ENCODE measurements at places on chromosomes 2 and 18. TPM values are rescaled to one million over a fixed set of nuclear protein-coding genes. Genes with fewer than 3 reads are reported as not detected.

- no peaks in the 10 kb centered on the region for H3K27me3 ChIP-seq
- H3K27ac ChIP-seq = no peak overlapping the region
- H3K4me1 ChIP-seq = peaks cover 16% of the 10 kb centered on the region
These were observed 150.2 kb upstream of the NFATC1 start for GRCh38 chr18:79245517-79246001.

DNA sequence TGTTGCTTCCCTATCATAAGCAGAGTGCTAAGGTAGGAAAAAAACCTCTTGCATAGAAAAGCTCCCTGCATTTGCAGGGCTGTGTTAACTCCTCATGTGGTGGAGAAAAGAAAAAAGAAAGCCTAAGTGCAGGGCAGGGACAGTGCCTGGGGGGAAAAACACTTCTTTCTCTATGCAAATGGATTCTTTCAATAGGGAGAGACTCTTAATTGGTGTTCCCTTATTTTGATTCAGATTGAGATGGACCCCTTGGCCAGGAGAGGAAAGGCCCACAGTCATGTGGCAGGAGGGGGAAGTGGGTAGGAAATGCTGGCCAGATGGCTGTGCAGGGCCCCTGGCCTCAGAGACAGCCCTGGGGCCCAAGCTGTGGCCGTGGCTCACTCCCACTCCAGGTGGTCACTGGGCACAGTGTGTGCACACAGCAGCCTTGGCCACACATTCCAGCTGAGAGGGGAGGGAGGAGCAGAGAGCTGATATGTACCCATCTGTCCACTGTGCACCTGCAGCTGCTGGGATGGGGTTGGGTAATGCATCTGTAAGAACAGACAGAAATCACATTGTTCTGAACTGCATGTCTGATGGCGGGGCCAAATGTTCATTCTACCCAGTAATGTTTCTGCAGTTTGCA is 410.4 kb downstream of the DSC3 start:
- no peaks in the 10 kb centered on the region for H3K36me3 ChIP-seq
- no peak overlapping the region for H3K27ac ChIP-seq
- H3K27me3 ChIP-seq = no peaks in the 10 kb centered on the region

- H3K27me3 ChIP-seq = no peaks in the 10 kb centered on the region
- no peak overlapping the region for H3K4me3 ChIP-seq
- DNase-seq = no peak
- no peaks in the 10 kb centered on the region for H3K4me1 ChIP-seq
- no peak overlapping the region for H3K27ac ChIP-seq
These were observed 65.4 kb upstream of the TFCP2L1 start for GRCh38 chr2:121350402-121350775.

Gene SNORC
- 10.2 TPM for polyA plus RNA-seq

Gene TMEM131
- polyA plus RNA-seq = 39.4 TPM

Data from spinal cord (tissue), 10 donors.